ENCODE measurements at places on chromosomes 1 and 21.

- DNase-seq, result no peak
Measured at GRCh38 chr1:8011923-8012858, 13.9 kb downstream of the ERRFI1 start.

- peak; percentile 9 for DNase-seq
Measured at GRCh38 chr1:112144733-112145426, 155.4 kb upstream of the KCND3 start.

DNA sequence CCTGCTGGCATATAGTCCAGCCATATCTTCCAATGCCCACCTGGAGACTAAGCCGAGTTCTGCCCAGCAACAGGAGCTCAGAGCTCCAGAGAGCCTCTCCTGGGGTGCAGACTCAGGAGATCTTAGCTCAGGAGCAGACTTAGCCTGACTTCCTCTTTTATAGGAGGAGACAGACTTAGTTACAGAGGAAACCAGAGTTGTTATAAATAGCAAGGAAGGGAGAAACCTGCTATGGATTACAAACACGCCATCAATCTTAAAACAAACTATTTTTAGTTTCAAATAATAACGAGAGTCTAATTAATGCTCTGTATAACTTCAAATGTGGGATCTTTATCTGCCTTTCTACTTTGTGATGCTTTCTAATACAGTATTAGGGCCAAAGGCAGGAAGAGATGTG lies 3.3 kb upstream of the KIF21B start:
- DNase-seq, result no peak

GRCh38 chr21:41475714-41476420 lies 32.1 kb downstream of the TMPRSS2 start:
- DNase-seq, result no peak

GRCh38 chr1:109502364-109502851 lies 7.1 kb downstream of the AMIGO1 start:
- DNase-seq, result no peak

GRCh38 chr1:246786606-246787238 lies 62.5 kb downstream of the SCCPDH start:
- DNase-seq, result peak; percentile 58

Data from NCI-H1436 (cell line).